ENCODE measurements at places on chromosomes 5 and 9.

- no peak for DNase-seq
These were observed 143.2 kb downstream of the RMI1 start for GRCh38 chr9:84123648-84124406.

DNA sequence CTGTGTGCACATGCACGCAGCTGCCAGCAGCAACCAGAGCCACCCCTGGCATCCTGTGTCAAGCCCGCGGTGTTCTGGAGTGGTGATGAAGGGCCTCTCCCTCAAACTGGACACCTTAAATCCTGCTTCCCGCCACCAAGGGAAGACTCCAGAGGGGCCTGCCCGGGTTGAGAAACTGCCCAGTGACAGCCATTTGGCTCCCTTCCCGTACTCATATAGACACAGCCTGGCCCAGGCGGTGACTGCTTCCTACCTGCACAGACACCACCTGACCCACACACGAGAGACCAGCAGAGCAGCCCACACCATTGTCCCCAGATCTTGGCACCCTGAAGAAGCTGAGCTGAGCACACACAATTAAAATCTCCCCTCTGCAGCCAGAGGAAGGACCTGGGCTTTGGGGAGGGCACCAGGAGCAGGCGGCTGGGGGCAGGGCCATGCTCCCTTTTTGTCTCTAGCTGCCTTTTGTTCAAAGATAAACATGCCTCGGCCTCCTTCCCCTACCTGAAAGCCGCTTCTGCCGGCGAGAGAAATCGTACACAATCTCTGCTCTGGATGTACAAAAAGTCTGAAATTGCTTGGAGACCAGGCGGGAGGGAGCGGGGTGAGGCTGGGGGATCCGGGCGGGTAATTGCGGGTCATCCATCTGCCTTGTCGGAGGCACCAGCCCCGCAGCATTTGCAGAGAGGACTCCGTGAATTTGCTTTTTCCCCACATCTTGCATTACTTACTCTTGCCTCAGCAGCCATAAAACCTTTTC lies 78.4 kb downstream of the TSPAN17 start:
- no peak for DNase-seq

DNA sequence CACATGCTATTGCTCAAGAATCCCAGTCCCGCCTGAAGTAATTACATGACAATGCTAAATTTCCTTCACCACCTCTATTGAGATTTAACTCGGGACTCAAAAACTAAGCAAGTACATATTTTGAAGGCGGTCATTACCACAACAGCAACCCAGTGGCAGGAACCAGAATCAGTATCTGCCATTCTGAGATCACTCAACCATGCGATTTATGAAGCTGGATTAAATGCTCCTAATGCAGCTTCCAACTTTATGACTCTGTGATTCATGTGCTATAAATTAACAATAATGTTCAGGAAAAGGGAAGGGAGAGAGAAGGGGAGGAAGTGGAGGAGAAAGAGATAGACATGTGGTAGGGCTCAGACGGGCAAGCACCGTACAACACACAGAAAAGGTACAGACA lies 194.7 kb downstream of the DNAH5 start:
- DNase-seq, result no peak

DNA sequence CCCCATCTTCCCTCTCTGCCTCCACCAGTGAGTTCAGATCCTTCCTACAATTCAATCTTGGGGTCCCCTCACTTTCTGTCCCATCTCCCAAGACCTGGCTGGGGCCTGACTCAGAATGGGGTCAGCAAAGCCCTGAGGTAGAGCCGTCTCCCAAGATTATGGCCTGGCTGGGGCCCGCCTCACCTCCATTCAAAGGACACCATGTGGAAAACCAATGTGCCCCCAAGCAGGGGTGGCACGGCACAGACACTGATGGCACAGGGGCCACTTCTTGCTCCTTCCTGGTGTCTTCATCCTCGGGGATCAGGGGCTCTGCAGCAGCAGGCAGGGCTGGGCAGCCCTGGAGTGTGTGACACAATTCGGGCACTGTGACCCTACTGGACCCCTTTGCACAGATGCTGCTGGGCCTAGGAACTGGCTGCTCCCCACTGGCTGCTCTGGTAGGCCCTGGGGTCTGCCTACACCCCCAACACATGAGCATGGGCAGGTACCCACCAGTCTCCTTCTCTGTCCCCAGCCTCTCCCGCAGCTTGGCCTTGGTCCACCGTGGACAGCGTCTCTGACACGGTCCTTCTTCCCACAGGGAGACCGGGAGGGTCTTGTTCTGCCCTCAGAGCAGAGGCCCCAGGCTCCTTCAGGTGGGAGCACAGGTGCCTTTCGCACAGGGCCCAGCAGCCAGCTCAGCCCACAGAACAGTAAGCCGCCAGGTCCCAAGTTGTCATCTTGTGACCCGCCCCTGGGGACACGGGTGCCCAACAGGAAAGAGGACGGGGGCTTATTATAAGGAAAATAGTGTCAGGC lies 89.5 kb downstream of the ADAMTS2 start:
- DNase-seq, result no peak

- DNase-seq, result no peak
These were observed 12.2 kb upstream of the SLC38A9 start for GRCh38 chr5:55724281-55724680.

DNA sequence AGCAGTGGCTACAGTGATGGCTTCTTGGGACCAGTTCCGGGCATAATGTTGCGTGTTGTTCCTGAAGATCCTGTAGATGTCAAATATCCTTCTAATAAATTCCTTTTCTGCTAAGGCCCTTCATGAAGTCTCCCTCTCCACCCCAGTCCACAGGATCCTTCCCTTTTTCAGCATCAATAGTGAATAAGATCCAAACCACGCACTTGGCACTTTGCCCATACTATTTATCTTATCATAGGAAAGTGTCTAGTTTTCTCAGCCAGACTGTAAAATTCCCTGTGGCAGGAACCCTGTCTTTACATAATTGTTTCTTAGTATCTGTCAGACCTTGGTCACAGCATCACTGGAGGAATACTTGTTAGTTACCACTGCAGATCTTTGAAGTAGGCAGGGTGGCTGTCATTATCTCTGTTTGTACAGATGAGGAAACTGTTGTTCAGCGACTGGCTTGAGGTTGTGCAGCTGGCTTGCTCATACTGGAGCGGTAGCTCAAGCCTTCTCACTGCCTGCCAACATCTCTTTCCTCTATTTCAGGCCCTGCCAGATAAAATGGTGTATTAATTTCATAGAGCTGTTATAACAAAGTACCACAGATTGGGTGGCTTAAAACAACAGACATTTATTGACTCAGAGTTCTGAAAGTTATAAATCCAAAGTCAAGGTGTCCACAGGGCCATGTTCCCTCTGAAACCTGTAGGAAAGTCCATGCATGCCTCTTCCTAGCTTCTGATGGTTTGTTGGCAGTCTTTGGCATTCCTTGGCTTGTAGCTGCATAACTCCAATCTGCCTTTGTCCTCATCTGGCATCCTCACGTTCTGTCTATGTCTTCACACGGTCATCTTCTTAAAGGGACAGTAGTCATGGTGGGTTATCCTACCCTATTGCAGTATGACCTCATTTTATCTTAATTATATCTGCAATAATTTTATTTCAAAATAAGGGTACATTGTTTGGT lies 33.5 kb upstream of the APC start:
- DNase-seq, result no peak

DNA sequence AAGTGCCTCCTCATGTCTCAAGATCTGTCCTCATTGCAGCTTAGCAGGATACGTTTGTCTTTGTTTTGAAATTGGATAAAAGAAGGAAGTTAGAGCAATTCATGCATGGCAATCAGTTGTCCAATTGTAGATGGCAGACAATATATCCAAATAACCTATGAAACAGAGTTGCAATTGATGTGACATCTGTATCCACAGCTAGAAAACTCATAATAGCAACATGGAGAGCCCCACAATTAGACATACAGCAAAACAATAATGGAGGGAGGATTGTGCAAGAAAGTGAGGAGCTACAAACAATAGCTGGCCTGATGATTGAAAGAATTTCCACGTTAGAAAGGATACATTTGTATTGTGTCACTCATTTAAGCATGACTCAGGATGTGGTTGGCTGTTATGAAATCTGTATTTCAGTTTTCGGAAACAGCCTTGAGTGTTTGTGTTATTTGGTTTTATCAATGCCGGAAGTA lies 132.0 kb downstream of the FAM174A start:
- DNase-seq, result no peak

GRCh38 chr5:147752666-147753290 lies 29.8 kb downstream of the JAKMIP2 start:
- no peak for DNase-seq

- DNase-seq, result no peak
These were observed 203.9 kb downstream of the PLK2 start for GRCh38 chr5:58255970-58256369.
